NCI-H82 (cell line): ENCODE measurements at places on chromosomes 5 and 9.

GRCh38 chr9:127360250-127360649 lies 36.7 kb upstream of the SLC2A8 start:
- DNase-seq: no peak

GRCh38 chr9:35664531-35665470 lies at the start of gene ARHGEF39:
TSS of gene ARHGEF39 (minus strand) at chr9:35665195. CDS start at chr9:35665169, 26 bp downstream.
- DNase-seq: peak; percentile 83

DNA sequence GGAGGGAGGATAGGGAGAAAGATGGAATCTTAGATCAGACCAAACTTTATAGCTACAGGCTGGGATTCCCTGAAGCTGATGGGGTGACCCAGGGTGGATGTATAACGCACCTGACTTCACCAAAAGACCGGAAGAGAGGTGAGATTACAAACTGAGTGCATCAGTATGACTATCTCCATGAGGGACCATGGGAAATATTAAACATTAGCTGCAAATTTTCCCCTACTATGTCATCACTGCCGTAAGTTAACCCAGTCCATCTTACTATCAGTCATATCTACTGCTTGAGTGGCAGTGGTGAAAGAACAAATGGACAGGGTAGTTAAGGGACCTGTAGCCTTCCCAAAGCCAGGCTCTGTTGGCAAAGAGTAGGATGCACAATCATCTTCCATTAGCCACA lies 368.3 kb downstream of the EFNA5 start:
- DNase-seq: no peak

DNA sequence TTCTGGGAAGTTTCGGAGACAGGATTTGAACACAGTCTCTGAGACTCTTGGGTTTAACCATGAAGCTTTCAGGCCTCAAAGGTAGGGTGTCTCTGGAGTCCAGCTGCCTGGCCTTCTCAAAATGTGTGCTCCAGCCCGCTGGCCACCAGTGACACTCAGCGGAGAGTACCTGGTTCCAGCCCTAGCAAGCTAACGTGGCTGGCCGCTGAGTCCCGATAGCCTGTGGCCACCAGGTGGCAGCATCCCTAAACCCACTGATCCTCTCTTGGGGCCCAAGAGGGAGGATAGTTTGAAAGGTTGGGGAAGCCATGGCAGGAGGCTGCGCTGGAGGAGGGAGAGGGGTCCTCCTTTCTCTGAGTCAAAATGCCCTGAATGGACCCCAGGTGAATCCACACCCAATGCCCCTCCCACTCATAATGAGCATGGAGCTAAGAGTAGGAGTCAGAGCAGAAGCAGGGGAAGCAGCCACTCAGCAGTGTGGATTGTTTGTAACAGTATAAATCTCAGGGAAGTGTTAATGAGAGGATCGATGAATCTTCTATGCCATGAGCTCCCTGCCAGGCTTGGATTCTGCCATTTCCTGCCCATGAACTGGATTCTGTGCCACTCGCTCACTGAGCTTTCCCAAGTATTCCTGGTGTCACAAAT lies 5.4 kb upstream of the TIFAB start:
- peak; percentile 85 for DNase-seq

- no peak for DNase-seq
These were observed 143.8 kb downstream of the MAST4 start for GRCh38 chr5:66739951-66740350.

DNA sequence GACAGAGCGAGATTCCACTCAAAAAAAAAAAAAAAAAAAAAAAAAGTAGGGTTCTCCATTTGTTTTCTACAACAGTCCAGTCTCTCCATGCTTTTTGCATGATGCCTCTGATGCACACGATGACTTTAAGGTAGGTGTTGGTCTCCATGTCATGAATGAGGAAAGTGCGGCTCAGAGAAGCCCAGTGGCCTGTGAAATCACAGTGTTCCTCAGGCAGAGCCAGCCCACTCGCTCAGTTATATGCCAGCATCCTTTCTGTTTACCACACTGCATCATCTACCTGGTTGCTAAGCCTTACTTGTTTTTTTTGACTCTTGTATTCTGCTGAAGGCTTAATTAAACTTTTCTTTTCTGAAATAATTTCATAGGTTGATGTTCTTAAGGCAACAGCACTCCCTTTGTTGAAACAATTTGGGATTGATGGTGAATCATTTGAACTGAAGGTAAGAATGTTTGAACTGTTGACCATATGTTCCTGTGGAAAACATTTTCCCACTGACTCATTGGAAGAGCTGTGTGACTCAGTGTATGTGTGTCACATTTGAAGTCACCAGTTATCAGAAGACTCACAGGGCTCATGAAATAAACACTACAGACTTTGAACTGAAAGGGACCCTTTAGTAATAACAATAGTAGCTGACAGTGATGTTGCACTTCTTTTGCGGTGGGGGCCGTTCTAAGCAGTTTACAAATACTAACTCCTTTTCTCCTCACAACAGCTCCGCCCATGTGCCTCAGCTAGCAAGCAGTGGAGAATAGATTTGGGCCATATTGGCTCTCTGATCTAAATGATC lies 40.2 kb downstream of the RCL1 start:
- no peak for DNase-seq

GRCh38 chr5:172110260-172110815 lies 77.7 kb downstream of the STK10 start:
- DNase-seq: no peak

GRCh38 chr5:64587370-64587769 lies 81.6 kb downstream of the RGS7BP start:
- no peak for DNase-seq

GRCh38 chr5:77015938-77016569 lies 14.2 kb upstream of the AGGF1 start:
- DNase-seq: peak; percentile 37

GRCh38 chr5:178194026-178194425 lies 6.9 kb upstream of the GMCL2 start:
- DNase-seq: no peak

DNA sequence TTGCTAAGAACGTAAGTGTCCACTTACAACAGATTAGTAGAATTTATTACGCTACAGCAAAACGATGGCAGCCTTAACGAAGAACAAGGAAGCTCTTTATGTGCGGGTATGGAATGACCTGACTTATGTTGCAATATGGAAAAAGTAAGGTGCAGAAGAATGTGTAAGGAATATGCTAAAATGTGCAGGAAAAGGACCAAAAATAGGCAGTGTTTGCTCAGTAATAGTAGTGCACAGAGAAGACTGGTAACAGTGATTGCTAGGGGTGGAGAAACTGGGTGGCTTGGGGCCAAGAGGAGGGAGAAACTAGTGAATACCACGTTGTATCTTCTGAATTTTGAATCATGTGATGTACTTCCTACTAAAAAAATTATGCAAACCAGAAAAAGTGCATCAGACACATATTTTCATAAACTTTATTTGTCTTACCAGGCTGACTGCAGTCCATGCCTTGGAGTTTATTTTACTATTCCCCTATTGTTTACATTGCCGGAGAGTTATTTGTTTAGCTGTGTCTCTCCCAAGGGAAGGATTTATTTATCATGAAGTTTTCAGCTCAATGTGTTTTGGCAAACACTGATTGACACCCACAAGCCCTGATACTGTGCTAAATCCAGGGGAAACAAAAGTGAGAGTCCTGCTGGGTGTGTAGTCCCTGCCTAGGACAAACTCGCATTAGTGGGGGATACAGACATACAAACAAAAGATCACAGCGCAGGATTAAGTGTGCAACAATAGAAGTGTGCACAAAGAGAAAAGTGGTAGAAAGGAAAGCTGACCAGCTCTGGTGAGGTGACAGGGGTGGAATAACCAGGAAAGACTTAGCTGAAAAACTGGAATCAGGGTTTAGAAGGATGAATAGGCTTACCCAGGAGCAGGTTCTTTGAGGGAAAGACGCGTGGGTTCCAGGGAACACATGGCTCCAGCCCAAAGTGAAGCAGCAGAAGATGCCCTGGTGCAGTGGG lies 34.0 kb upstream of the ZNF484 start:
- no peak for DNase-seq

- no peak for DNase-seq
These were observed 38.2 kb downstream of the HMHB1 start for GRCh38 chr5:143850050-143850683.

DNA sequence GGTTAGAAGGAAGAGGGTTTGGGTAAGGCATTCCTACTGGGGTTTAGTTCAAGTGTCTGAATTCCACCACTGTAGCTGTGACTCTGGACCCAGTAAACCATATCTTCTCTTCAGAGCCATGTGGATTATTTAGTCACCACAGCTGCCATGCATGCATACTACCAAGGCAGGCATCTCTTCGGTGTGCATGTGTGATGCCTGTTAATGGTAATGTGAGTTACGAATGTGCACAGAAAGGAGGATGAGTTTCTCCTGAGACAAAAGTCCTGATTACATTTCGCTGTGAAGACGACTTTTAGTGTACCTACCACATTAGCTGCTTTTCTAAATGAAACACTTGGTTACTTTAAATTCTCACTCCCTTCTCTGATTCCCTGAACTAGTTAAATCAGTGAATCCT lies 9.3 kb downstream of the PBX3 start:
- peak; percentile 74 for DNase-seq

DNA sequence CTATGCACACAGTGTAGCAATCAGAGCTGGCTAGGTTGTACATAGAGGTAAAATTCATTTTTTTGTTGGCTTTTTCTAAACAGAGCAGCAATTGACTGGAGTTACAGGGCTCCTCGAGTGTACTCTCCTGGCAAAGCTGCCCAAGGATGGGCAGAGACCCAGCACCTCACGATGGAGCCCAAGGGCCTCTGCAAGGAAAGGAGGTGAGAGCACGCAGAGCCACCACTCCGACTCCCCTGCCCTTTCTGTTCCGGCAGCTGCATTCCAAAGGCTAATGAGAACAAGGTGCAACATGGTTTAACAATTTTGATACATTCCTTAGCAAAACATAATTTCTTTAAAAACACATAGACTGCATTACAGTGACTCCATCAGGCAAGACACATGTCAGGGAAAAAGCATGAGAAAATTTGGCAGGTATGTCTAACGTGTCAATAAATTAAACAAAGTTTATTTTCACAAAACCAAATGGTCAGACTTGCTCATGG lies 47.5 kb downstream of the SAXO1 start:
- DNase-seq: no peak

DNA sequence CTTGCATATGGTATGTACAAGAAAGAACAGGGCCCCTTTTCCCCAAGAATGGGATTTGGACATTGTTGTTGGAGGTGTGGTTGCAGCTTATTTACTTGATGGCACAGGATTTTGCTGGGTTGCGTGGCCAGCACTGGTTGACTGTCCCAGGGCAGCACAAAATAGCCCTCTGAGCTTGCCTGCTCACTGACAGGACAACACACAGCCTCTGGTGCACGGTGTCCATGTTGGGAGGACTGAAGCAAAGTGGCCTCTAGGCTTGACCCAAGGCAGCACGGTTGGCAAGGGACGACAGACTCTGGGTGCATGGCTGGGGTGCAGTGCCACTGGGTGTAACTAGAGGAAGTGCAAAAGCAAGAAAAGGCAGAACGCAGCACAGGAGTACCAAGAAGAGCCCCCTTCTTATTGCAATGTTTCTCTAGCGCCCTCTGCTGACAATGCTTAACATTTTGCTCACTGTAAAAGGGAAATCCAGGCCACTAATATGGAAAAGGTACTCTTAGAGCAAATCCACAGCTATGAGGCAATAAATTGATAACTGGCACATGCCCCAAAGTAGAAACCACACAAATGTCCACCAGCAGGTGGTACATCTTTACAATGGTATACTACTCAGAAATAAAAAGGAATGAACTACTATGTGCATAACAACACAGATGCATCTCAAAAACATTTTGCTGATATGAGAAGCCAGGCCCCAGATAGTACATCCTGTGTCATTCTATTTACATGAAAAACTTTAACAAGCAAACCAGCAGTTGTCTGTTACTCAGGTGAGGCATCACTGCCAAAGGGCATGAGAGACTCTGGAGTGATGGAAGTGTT lies 47.4 kb upstream of the BARX1 start:
- peak; percentile 86 for DNase-seq

DNA sequence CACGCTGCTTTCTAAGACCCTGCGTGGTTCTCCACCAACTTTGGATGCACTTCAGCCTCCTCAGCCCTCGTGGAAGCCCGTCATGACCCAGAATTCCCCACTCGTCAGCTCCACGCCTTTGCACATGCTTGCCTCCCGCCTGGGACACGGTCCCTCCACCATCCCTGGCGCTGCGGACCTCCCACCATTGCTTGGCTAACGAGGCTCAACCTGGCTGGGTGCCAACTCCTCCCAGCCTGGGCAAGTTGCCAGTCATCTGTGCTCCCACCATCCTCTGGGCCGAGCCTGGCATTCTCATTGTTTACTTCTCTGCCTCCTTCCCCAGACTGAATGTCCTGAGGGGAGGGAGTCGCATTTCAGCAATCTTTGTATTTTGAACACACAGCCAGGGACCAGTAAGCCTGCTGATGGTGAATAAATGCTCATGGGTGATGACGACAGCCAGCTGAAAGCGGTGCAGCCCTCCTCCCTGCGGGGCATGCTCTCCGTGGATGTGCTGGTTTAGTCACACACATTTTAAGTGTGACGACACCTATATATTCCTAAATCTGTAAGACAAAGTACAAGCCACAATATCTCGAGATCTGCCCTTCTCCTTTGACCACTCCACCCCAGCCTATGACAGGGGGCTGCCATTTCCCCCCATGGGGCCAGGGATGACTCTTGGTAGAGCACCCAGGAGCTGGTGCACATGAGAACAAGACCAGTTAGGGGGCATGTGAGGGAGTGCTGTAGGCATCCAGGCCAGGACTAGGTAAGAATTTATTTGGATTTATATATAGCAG lies 37.6 kb downstream of the ANKRD33B start:
- peak; percentile 91 for DNase-seq

DNA sequence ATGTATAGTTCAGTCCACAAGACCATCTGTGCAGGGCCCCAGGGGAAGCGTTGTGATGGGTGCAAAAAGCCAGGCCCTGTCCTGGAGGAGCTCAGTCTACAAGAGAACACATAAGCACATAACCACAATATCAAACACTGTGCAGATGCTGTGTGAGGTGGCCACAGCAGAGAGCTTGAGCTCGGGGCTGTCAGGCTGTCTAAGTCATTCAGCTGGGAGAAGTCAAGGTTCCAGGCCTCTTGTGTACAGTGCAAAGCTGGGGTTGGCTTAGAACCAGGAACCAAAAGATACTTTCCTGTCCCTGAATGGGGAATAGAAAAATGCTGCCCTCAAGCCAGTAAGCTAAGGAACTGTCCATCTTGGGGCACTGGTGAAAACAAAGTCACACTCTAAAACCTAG lies 75.0 kb downstream of the PRDM6 start:
- DNase-seq: peak; percentile 7

DNA sequence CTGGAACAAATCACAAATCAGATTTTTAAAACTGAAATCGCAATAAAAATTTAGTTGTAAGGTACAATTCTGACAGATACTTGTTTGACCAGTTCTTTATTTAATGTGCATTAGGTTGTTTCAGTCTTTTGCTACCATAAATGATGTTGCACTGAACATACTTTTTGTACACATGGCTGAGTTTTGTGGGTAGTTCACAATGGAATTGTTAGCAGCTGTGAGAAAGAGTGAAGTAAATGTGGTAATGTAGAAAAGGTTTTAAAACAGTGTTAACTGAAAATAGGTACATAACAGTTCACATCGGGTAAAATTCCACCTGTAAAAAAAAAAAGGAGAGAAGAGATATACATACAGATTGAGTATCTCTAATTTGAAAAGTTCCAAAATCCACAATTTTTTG lies 25.6 kb downstream of the MRPS27 start:
- DNase-seq: no peak
